HS-27A (cell line): ENCODE measurements at places on chromosomes 3 and 15.

GRCh38 chr15:93649691-93650235, 560.8 kb upstream of the RGMA start:
- DNase-seq = no peak

GRCh38 chr15:34266751-34267150, 41.9 kb downstream of the EMC4 start:
- DNase-seq = no peak

- no peak for DNase-seq
Measured at GRCh38 chr15:66057089-66057488, 187.8 kb downstream of the RAB11A start.

GRCh38 chr15:52653431-52653964, 25.7 kb downstream of the ATOSA start:
- peak; percentile 90 for DNase-seq

- no peak for DNase-seq
Measured at GRCh38 chr3:64888840-64889392, 201.1 kb upstream of the ADAMTS9 start.

DNA sequence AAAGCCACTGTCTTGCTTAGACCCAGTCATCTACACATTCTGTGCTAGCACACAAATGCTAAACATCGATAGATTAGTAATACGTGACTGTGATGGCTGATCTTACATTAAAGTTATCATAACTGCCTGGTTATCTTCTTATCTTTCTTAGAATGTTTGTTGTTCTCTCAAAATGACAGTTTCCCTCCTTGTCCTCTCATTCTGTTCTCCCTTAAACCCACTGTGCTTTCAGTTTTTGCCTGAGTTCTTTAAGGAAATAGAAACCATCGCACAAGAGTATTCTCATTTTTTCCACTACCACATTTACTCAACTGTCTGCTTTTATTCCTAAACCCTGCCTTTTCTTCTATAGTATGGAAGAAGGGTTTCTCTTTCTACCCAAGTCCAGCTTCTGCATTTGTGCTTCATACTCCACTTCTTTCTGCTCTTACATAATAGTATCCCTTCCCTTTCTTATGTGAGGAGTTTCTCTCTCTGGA, 17.1 kb downstream of the STX19 start:
- DNase-seq = no peak

GRCh38 chr3:9806688-9807589, 3.1 kb upstream of the TTLL3 start:
- DNase-seq = no peak

DNA sequence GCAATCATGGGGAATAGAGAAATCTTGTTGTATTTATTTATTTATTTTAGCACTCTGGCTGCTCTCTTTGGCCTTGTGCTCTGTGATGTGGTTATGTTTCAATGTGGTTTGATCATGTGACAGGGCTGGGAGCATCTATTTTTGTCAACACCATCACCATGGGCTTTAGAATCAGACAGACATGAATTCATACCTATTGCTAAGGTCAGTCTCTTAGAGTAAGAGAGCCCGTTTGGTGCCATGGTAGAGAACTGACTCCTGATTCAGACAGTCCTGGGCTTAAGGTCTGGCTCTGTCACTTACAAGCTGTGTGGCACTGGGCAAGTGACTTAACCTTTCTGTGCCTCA, 157.0 kb downstream of the RYR3 start:
- no peak for DNase-seq

- no peak for DNase-seq
Measured at GRCh38 chr3:21062831-21063294, 688.1 kb downstream of the ZNF385D start.

DNA sequence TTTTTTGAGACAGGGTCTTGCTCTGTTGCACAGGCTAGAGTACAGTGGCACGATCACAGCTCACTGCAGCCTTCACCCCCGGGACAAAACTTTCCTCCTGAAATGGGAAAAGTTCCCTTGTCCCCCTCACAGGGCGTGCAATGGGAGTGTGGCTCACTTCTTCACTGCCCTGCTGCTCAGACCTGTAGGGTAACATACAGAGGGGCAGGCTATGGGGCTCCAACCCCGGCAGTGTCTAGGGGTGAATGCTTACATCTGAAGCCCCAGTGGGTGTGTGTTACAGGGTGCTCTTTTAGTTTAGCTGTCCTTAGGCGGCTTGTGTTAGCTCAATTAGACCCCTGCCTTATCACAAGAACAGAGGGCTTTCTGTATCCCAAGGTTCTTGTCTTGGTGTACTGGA, 157.3 kb downstream of the RBPMS2 start:
- no peak for DNase-seq

- no peak for DNase-seq
Measured at GRCh38 chr15:77406846-77407245, 13.1 kb downstream of the PEAK1 start.

DNA sequence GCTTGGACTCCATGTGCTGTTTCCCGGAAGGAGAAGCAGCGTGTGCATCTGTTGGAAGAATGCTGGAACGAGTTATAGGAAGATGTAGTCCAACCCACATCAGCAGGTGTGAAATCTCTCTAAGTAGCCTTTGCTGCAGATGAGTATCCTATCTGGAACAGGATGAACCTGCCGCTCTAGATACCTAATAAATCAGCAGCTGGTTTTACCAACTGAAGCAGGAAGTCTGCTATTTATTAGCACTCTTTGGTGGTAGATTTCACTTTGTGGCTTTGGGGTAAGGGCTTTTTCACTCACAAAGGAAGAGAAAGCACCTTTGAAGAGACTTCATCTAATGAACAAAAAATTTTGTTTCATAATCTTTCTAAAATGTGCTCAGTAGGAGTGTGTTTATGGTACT, 66.4 kb downstream of the DCUN1D1 start:
- no peak for DNase-seq

DNA sequence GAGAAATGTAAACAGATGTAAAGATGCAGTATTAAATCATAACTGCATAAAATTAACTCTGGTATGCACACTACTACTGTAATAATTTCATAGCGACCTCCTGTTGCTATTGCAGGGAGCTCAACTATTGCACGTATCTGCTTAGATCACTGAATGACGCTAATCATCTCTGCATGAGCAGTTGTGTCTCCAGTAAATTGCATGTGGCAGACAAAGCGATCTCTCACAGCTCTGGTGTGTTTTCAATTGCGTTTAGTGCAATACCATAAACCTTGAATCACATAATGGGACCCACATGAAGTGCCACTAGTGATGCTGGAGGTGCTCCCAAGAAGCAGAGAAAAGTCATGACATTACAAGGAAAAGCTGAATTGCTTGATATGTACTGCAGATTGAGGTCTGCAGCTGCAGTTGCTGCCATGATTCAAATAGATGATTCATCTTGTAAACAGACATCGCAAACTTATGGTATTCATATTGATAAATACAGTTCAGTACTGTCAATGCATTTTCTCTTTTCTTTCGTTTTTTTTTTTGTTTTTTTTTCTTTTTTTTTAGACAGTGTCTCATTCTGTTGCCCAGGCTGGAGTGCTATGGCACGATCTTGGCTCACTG, 30.2 kb upstream of the LCTL start:
- DNase-seq = no peak

GRCh38 chr3:20516311-20516710, 330.3 kb upstream of the SGO1 start:
- DNase-seq = no peak

DNA sequence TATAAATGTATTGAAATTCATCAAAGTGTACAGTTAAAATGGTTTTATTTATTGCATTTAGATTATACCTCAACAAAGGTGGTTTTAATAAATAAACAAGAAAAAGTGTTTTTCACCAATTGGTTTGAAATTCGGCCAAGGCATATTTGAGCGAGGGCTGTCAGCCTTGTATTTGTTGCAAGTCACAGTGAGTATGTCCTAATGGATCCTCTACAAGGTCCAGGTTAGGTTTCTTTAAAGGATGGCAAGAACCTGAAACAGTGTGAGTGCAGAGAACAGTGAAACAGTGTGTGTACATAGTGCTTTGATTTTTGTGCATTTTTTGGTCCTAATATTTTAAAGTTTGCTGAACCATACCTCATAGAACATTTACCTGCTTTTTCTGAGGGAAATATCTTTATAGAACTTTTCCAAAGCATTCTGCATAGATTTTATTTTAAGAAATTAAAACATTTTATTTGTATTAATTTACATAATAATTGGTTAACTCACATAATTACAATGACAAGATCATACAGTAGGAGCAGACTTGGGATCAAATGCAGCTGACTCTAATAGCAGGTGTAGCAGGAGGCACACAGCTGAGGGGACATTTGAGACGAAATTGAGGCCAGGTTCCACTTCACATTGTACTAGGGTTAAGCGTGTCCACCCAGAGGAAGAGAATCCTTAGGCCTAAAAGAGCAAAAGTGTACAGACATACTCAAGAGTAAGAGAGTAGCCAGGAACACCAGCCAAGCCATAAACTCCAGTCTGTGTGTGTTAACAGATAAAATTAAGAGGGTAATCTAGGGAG, 428.8 kb upstream of the TPRG1 start:
- no peak for DNase-seq

- no peak for DNase-seq
Measured at GRCh38 chr3:32366638-32367397, 24.8 kb upstream of the CMTM7 start.

DNA sequence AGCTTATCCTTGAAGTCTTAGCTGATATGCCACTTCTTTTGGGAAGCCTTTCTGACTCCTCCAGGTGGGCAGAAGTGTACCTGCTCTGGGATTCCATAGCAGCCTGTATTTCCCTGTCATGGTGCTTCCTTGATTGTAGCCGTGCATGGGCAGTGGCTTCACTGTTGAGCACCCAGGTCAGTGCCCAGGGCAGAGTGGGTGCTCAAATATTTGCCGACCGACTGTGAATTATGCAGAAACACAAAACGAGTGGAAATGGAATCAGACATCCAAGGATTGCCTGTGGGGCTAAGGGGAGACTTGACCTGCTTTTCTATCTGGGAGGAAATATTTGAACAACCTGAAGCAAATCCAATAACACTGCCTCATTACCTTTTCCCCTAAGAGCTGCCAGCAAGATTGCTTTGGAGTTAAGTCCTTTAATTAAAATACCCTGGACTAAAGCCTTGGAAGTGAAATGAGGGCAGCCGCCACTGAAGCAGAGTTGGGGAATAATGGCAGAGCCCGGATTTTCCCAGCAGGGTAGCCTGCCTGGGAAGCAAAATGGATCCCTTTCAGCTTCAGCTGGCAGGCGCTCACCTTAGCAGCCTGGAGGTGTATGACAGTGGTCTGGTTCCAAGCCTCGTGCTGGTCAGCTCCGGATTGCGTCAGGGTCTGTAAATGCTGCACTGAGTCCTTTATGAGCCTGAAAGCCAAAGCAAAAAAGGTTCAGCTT, 14.9 kb downstream of the ACOX2 start:
- no peak for DNase-seq

DNA sequence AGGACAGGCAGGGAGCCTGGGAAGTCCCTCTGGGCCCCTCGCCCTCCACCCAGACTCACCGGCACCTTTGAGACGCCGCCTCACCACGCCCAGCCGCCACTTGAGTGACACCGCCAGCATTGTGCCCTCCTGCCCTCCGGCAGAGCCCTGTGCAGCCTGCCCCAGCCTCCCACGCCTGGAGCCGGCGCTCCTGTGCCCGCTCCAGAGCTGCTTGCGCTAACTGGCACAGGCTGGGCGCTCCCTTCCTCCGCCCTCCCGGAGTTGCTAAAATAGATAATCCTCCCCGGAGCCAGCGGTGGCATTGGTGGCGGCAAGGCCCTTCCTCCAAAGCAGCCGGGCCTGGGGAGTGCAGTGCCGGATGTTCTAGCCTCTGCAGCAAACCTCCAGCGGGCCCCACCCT, 15.7 kb upstream of the GRIP2 start:
- DNase-seq = no peak
